ENCODE measurements at places on chromosomes 2 and 18. TPM values are rescaled to one million over a fixed set of nuclear protein-coding genes. Genes with fewer than 3 reads are reported as not detected.

GRCh38 chr2:60481257-60481656 is 72.2 kb downstream of the BCL11A start:
- no peak for DNase-seq

- DNase-seq: peak; percentile 75
Observed at GRCh38 chr2:118982039-118982438, 40.0 kb downstream of the MARCO start.

RFTN2 gene
- total RNA-seq: 5.8 TPM

RBMS1 gene
- total RNA-seq: 95.1 TPM

LINC00305 gene
- not detected for total RNA-seq

DNA sequence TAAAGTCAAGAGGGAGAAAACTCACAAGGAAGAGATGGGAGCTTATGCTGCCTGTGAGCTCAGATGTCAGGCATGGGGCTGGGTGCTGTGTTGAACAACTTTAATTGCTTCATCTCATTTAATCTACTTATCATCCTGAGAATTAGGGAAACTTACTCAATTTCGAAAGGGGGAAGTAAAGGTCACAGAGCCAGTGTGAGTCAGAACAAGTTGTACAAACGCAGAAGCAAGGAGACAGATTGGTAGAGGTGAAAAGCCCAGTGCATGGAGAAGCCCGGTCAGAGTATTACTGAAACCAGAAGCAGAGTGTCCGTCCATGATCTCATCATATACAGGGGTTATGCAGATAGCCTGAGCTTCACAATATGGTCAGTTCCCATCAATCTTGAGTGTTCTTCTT is 281.1 kb upstream of the POU3F3 start:
- DNase-seq: peak; percentile 39

DNA sequence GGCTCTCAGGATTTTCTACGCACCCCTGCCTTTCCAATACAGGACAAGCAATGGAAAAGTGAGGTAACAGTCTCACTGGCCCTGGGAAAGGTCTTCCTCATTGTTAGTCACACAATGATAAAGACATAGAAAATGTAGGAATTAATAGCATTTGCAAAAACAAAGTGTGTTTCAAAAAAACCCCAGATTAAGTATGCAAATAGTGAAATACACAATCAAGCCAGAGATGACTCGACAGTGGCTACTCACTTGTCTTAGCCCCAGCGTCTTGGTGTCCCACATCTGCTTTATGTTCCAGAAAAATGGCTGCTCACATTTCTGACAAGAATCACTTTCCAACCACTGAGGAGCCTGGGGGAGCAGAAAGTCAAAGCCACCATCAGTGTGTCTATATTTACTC is 47.0 kb upstream of the AP1S3 start:
- no peak for DNase-seq

DNA sequence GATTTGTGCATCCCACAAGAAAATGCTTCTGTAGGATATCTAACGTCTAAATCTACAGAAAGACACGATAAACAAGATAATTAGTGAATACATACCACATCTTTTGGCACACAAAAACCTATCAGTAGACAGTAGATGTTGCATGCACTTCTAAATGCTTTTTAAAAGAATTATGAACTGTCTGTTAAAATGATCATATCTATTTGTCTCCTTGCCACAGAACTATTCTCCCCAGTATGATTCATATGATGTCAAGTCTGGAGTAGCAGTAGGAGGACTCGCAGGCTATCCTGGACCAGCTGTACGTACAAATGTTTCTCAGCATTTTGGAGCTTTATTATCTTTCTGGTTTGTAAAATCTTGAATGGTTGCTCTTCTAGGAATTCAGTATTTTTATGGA is 12.7 kb downstream of the COL3A1 start:
- no peak for DNase-seq

LOXHD1 gene
- 0.13 TPM for total RNA-seq

GRCh38 chr18:9683418-9684396 is 24.4 kb upstream of the RAB31 start:
- no peak for DNase-seq

PRPF40A gene
- total RNA-seq: 46.1 TPM

EFR3B gene
- 0.65 TPM for total RNA-seq

DNA sequence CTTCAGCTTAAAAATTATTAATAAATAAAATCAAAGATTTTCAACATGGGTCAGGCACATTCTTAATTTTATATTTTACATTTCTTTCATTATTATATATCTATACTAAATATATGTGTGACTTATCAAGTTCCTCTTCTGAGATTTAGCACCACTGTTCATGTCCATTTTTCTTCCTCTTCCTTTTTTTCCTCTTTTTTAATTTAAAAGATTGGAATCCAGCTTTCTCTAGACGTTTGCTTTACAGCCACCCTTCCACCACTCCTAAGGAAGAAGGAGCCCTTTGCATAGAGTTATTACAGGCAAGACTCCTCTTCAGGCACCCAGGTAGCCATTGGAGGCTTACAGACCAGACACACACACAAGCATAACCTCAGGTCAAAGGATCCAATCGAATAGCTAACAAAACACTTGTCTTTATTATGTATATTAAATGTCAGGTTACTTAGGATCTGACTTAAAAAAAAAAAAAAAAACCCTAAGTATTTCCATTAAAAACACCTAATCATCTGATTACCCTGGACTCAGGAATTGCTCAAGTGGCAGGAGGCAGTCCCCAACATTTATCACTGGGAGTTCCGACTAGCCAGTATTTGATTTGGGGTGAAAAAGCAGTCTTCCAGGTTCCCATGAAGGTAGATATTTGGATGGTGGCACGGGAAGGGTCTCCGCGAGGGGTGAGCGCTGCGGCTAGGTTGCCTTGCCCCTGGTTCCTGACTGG is 2.4 kb upstream of the ZEB2 start:
- no peak for DNase-seq

GRCh38 chr2:74564222-74564621 is 9.7 kb downstream of the DOK1 start:
- no peak for DNase-seq

C2orf42 gene
- 16.7 TPM for total RNA-seq

- peak; percentile 87 for DNase-seq
Observed at GRCh38 chr2:37782721-37783371, 111.4 kb upstream of the CDC42EP3 start.

- DNase-seq: no peak
Observed at GRCh38 chr2:166773308-166773949, 114.9 kb upstream of the XIRP2 start.

CSRNP3 gene
- 1.9 TPM for total RNA-seq

CIDEA gene
- not detected for total RNA-seq

CDH7 gene
- 0.33 TPM for total RNA-seq

GRCh38 chr2:96867756-96868554 is 1.9 kb downstream of the SEMA4C start:
- DNase-seq: no peak

- DNase-seq: no peak
Observed at GRCh38 chr2:241941691-241942301, 72.3 kb downstream of the RTP5 start.

- DNase-seq: no peak
Observed at GRCh38 chr2:70118798-70119454, 31.6 kb downstream of the PCBP1 start.

TMEM37 gene
- 2.2 TPM for total RNA-seq

GRCh38 chr2:161418715-161419637 is 2.9 kb downstream of the TBR1 start:
- DNase-seq: no peak

GRCh38 chr2:188440849-188441248 is 149.2 kb downstream of the GULP1 start:
- no peak for DNase-seq

DCAF17 gene
- total RNA-seq: 13.0 TPM

BCL11A gene
- 11.3 TPM for total RNA-seq

- peak; percentile 80 for DNase-seq
Observed at GRCh38 chr2:11102956-11103860, 52.1 kb upstream of the SLC66A3 start.

DNA sequence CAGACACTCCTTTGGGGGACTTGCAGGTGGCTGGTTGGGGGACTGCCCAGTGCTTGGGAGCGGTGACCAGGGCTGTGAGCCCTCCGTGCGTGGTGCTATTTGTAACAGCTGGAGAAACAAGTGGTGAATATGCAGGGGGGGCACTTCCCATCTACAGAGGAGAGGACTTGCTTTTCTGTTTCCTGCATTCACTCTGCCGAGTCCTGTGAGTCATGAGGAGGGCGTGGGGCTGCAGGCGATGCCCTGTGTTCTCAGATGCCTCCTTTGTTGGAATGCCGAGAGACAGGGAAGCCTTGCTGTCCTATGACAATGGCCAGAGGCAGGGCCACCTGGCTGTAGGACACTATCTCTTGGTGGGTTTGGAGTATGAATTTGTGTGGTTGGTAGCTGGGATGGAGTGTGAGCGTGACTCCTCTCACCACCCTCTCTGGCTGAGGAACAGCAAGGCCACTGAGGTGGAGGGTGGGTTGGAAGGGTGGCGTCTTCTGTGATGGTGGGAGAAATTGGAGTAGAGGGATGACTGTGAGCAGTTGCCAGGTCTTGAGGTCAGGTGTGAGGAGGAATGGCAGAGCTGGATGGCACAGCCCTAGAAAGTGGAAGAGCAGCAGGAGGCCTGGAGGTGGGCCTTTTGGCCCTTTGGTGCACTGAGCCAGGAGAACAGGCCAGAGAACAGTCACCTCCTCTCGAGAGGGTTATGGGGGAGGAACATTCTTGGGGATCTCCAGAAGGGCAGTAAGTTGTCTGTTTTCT is 24.3 kb downstream of the FHOD3 start:
- DNase-seq: peak; percentile 91

DNA sequence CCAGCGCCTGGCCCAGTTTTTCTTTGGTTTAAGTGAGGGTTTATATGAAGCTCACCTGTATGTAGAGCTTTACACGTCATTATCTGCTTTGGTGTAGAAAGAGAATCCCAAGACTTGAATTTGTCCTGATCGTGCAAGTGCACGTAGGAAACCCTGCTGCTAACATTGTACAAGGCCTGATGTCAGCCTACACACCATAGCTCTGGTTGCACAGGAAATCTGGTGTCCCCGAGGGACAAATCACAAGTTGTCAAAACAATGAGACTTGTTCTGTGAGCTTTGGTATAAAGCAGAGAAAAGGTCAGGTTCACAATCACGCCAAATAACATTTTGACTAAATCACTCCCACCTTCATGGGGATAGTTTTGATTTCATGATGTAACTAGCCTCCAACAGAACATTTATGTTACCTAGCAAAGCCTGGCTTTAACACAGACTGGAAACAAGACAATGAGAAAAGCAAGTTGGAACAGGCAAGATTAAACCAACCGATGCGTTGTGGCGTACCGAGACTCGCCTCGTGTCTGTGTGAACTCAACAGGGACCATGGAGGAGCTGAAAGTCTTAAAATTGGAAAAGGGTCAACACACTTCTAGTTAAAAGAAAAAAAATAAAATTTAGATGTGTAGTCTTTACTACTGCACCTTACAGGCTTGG is 41.4 kb downstream of the ZAP70 start:
- no peak for DNase-seq

GRCh38 chr18:26429535-26430226 is 118.7 kb downstream of the KCTD1 start:
- DNase-seq: peak; percentile 77

GRCh38 chr2:50749216-50749615 is 282.7 kb downstream of the NRXN1 start:
- no peak for DNase-seq

- DNase-seq: no peak
Observed at GRCh38 chr2:154813636-154814035, 115.1 kb downstream of the KCNJ3 start.

DNA sequence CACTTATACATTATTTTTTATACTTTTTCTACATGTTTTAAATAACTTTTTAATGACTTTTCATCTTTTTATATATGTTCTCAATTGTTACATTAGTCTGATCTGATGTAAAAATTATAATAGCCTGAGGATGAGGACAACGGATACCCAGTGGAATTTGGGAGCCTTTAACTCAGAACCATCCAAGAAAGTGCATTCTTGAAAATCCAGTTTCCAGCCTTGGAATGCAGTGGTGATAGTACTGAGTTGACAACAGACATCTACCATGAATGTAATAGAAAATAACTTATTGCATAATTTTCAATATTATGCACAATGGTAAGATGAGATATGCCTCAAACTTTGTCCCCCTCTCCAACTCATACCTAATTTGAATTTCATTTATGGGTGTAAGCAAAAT is 120.7 kb upstream of the ZC3H15 start:
- DNase-seq: no peak

DNA sequence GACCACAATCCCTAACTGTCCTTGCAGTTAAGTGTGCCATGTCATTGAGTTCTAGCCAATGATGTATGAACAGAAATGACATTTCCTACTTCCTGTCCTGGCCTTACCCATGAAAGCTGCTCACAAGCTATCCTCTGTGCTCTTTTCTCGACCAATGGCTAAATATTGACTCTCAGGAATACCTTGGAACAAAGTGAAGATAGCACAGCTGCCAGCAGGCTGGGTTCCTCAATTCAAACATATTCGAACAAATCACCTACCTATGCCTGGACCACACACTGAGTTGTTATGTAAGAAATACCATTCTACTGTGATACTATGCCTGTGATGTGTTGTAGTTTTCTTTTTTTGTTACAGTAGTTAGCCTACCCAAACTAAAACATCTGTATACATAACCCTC is 65.1 kb downstream of the GAREM1 start:
- no peak for DNase-seq

NEMP2 gene
- 3.1 TPM for total RNA-seq

DNA sequence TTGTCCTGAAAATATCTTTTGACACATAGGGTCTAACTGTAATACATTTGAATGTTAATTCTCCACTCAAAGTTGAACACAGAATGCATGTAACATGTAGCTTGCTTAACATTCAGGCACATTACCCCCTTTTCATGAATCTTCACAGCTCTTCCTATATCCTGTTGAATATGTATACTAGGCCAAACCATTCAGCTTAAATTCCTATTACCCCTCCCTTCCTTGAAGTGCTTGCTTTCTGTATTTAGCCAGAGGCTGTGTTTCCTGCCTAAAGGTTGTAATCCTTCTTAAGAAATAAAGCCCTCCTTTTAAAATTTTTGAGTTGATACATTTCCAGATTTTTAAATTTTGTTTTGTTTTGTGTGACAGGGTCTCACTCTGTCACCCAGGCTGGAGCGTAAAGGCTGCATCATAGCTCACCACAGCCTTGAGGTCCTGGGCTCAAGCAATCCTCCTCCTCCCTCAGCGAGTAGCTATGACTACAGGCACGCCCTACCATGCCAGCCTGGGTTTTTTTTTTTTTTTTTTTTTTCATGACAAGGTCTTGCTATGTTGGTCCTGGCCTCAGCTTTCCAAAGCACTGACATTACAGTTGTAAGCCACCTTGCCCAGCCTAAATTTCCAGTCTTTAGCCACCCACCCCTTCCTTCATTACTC is 357.6 kb downstream of the DSC3 start:
- no peak for DNase-seq

- no peak for DNase-seq
Observed at GRCh38 chr18:58005011-58005410, 39.0 kb upstream of the NEDD4L start.

ARHGEF4 gene
- total RNA-seq: 23.7 TPM

DNA sequence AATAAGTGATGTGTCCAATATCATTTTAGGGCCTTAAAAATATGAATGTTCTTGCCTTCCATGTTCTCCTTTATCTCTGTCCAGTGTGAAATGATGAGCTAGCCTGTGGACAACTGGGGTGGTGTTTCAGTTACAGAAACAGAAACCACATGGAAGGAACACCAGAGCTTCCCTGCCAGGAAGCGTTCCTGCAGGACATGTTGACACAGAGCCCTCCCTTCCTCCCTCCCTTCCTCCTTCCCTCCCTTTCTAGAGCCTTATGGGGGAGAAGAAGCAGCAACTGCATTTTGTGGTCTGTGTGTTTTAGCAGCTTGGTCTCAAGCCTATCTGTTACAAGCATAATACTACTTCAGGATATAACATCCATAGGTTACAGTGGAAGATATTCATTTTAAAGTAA is 539.7 kb upstream of the NETO1 start:
- DNase-seq: no peak

Data from esophagus muscularis mucosa (tissue), 4 donors.